DMS 273 treated with DMSO at 0.1 percent for 48 hours (cell line): ENCODE measurements at places on chromosomes 2 and 18.
A peak's percentile ranks its signal among the peaks of the same experiment; 100 is the strongest.

GRCh38 chr18:80200932-80201672, 46.2 kb downstream of the PARD6G start:
- no peak for DNase-seq

GRCh38 chr2:205696331-205696926, 14.1 kb downstream of the NRP2 start:
- DNase-seq: no peak

DNA sequence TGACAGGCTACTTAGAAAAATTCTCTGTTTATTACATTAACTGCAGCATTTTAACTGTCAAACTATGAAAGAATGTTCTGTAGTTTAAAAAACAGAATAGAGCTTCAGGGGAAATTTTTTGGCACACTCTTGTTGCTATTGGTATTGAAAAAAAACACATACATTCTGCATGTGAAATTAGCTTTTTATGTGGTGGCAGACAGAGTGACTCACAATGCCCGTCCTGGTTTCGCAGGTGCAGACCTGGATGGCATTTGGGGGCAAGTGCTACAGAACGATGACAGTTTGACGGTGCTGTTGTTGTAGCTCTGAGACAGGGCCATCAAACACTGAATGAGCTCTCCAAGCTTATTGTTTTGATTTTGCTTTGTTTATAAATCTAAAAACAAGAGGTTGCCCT, 105.0 kb upstream of the MAP3K20 start:
- DNase-seq: no peak

DNA sequence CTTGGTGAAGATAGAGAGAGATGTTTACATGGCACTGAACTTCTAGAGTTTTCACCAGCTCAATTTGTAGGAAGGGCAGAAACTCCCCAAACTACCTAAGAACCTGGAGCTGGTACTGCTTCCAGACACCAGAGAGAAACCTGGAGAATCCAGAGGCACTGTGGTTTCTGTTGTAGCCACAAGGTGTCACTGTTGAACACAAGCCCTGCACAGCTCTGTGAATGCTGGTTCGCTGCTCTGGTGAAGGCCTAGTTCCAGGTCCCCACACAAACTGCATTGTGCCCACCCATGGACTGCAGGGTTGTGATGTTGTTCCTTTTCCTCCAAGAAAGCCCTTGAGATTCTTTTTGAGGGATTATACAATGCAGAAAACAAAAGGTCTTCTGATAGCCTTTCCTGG, 150.5 kb upstream of the HS6ST1 start:
- no peak for DNase-seq

- DNase-seq: no peak
These were observed 35.1 kb downstream of the REEP1 start for GRCh38 chr2:86302320-86302719.

GRCh38 chr2:99903981-99904380, 238.4 kb downstream of the AFF3 start:
- DNase-seq: no peak

- no peak for DNase-seq
These were observed 55.3 kb upstream of the CHST9 start for GRCh38 chr18:27240383-27240782.

DNA sequence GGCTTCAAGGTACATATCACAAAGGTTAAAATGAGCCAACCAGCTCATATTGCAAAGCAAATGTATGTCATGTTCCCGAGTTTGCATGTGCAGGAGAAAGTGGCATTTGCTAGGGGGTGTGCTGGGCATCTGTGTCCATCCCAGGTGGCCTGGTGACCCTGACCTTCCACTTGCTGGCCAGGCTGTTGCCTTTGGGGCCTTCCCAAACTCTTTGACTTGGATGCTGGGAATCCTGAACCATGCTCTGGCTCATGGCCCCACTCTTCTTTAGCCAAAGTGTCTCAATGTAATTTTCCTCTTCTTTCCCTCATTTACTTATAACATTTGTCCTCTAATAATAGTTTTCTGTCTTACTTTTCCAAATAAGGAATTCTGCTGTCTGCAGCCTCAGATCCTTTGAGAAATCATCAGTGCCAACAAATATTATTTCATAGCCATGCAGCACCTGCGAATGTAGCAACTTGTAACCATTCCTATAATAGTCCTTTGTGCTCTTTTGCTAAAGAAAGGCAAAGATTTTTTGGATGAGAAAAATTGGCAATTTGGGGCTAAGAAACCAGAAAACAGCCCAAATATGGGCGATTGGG, 64.2 kb downstream of the MTCL1 start:
- DNase-seq: no peak

GRCh38 chr18:29616867-29617266, 1425.7 kb downstream of the DSC3 start:
- no peak for DNase-seq

DNA sequence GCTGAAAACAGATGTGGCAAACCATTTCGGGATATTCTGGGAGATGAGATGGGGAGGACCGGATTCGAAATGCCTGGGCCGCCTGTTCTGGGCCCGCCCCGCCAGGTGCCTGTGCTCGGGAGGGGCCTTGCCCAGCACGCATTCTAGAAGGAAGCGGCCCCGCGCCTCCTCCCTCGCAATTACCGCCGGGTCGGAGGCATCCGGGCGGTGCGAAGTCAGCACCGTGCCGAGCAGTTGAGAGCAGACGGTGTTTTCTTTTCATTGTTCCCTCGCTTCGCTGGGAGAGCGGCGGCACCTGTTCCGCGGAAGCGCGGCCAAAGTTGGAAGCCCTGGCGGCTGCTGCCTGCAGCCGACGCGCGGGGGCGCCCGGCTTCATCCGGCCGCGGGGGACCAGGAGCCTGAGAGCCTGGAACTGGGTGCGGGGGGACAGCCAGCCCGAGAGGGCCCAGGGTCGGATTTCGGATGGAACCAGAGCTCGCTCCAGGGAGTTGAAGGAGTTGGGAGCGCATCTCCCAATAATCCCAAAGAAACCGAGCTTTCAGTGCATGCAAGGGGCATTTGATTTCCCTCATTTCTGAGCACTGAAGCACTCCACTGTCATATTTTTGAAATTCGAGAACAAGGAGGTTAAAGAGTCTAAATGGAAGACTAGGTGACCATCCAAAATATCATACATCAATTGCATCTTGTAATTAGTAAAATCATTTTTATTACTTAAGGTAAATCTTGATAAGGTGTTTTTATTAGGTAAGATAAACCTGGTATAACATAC, 241.8 kb upstream of the RAB12 start:
- DNase-seq: peak; percentile 39

GRCh38 chr2:144240656-144241339, 279.1 kb downstream of the ZEB2 start:
- DNase-seq: no peak

DNA sequence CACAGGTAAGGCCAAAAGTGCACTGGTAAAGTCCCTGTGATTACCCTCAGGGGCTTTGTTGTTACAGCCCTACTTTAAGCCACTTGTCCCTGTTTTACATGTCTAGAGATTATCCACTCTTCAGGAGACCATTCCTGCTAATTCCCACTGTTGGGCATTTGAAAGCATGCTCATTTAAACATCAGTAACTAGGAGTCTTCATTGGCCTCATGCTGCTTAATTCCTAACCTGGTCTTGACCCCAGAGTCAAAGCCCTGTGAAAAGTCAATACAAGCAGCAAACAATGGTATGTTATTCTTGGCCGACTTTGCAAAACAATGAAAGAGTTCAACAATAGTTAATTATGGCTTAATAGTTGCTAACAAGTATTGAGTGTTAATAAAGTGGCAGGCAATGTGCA, 23.2 kb downstream of the AFF3 start:
- DNase-seq: no peak

DNA sequence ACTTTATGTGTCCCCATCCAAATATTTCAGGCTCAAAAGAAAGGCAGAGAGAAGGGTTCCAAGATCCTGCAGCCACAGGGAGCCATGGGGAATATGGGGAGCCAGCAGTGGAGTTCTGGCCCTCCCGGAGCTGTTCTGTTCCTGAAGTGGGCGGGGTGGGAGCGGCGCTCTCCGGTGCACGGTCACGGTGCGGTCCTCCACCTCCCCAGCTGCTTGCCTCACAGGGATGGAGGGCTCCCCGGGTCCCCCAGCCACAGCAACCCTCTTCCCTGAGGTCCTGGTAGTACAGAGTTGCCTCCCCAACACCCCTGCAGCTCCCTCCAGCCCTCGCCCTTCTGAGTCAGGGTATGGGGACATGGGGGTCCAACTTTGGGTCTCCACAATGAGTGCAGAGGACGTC, 26.2 kb upstream of the SNED1 start:
- no peak for DNase-seq

DNA sequence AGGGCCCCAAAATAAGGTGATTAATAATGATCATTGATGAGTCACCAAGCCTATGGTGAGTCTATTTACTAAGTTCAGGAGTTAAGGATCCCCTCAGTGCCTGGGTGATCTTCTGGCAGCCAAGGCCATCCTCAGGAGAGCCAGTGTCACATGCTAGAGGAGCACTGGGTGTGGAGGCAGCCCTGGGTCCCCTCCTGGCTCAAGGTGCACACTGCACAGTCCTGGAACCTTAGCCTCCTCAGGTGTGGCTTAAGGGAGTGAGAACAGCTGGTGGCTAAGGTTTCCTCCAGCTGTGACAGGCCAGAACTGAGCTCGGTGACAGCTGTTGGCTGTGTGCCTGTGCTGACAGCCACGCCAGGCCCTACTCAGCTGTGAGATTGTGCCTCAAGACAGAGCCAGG, 52.1 kb upstream of the ACAA2 start:
- DNase-seq: peak; percentile 26

DNA sequence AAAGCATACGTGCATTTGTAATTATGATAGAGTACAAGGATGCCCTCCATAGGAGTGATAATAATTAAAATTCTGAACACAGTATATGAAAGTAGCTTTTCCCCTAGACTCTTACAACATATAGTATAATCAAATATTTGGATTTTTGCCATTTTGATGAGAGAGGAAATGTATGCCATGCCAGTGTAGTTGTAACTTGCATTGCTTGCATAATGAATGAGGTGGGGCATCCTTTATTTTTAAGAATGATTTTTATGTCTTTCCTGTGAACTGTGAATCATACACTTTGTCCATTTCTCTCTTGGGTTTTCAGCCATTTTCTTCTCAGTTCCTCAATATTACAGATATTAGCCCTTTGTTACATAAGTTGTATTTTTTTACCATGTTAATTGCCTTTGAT, 197.5 kb downstream of the SCG2 start:
- no peak for DNase-seq

DNA sequence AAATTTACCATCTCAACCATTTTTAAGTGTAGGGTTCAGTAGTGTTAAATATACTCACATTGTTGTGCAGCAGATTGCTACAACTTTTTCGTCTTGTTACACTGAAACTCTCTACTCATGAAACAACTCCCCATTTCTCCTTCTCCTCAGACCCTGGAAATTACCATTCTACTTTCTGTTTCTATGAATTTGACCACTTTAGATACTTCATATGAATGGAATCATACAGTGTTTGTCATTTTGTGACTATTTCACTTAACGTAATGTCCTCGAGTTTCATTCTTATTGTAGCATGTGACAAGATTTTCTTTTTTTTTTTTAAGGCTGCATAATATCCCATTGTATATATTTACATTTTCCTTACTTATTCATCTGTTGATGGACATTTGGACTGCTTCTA, 203.8 kb downstream of the PLCL1 start:
- no peak for DNase-seq

- no peak for DNase-seq
These were observed 128.2 kb upstream of the DNAJC10 start for GRCh38 chr2:182587831-182588230.

GRCh38 chr2:158745866-158746382, 49.2 kb upstream of the DAPL1 start:
- DNase-seq: no peak

DNA sequence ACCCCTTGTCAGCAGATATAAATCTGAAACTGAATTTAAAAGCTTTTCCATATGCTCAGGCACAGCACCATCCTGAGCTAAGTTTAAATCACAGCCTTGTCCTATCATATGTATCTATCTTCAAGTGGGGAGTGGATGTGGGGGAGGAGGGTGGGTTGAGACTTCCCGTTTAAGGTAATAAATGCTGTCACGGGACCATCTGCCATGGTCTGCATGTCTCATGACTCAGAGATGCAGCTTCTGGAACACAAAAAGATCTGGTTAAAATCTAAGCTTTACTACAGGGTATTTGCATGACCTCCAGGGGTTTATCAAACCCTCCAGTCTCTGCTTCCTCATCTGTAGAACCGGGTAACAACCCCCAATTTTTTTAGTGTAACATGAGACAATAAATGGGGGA, 377.7 kb upstream of the ST6GAL2 start:
- peak; percentile 60 for DNase-seq

GRCh38 chr2:85577063-85577385, 362 bp upstream of the VAMP8 start:
- DNase-seq: no peak

DNA sequence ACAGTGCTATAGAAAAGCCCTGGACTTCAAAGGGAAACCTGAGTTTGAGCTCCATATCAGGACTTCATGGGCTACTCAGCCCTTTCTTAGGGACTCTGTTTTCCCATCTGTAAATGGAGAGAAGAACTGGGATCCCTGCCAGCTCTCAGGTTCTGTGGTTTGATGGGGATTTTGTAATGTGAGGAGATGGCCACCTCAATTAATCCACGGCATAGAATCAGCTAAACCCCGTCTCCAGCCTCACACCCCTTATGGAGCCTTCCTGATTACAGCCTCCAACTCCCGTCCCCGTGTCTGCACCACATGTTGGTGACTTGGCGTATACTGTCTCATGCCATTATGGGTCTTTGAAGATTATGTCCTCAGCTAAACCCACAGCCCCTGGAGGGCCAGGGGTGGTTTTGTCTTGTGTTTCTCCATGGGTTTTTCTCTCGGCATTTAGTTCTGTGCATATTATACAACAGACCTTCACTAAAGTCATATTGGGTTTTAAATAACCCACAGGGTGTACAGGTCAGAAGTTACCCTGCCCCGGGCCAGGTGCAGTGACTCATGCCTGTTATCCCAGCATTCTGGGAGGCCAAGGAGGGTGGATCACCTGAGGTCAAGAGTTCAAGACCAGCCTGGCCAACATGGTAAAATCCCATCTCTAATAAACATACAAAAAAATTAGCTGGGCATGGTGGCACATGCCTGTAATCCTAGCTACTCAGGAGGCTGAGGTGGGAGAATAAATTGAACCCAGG, 63.8 kb upstream of the PPP1CB start:
- DNase-seq: no peak

- DNase-seq: no peak
These were observed 65.7 kb upstream of the DARS1 start for GRCh38 chr2:136051001-136051724.

DNA sequence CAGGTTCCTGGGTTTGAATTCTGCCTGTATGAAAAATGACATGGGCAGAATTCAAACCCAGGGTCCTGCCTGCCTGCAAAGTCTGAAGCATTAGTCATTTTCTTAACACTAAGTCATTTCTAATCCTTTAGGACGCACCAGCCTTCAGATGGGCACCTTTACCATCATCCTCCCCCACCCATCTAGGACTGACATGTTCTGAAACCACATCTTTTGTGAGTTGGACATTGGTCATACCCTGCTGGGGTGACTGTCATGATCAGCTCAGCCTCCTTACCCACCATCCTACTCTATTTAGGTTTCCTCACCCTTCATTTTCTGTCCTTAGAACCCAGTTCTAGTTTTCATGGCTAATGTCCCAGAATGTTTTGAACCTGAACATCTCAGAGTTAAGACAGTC, 104.9 kb downstream of the TRIB2 start:
- DNase-seq: no peak

GRCh38 chr2:179745635-179746256, 115.7 kb downstream of the ZNF385B start:
- no peak for DNase-seq

GRCh38 chr2:45595721-45596435, 15.2 kb downstream of the SRBD1 start:
- no peak for DNase-seq
